ENCODE measurements at places on chromosomes 4 and X.

DNA sequence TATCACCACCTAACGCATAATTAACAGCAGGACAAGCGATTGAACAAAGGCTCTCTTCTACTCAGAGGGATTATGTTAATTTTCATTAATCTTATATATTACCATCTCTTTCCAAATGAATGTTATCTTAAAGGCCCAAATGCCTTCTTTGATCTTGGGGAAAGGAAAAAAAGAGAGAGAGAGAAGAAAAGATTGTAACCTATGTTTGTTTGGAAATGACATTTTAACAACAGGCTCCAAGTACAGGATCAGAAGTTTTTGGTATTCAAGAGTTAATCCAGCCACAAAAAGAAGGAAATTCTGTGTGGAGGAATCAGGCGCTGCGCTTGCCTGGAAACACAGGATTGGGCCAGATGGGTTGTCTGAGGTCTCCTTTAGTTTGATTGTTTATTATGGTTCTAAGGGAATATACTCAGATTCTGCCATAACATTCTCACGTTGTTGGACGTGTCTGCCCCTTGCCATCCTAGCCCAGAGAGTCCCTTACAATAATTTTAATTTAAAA, 100.7 kb upstream of the STX18 start:
- no peak for DNase-seq

DNA sequence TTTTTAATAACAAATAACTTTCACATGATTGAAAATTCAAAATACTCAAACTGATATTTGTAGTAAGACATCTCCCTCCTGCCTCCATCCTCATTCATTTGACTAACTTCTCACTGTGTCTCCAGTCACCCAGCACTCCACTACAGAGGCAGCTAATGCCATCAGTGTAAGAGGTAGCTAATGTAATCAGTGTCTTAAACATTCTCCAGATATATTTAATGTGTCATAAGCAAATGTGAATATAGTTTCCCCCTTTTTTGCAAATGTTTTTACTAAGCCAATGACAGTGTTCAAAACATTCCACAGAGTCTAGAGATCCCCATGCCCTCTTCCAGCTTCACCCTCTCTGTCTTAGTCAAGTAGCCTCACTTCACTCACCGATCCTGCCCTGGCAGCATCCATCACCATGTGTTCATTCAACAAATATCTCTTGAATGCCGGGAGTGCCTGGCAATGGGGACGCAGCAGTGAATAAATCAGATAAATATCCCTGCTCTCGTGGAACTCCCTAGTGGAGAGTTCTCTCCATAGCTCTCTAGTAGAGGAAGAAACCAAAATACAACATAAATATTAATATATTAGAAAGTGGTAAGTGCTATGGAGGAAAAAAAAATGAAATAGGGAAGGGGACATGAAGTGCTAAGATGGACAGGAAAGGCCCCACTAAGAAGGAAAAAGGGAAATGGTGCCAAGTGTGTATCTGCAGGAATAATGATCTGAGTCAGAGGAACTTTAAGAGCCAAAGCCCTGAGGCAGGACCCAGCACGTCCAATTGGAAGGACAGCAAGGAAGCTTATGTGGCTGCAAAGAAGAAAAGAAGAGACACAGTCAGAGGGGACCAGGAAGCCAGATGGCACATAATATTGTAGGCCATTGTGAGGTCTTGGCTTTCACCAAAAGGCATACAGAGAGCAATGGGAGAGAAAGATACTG, 18.7 kb downstream of the SCFD2 start:
- DNase-seq: no peak

DNA sequence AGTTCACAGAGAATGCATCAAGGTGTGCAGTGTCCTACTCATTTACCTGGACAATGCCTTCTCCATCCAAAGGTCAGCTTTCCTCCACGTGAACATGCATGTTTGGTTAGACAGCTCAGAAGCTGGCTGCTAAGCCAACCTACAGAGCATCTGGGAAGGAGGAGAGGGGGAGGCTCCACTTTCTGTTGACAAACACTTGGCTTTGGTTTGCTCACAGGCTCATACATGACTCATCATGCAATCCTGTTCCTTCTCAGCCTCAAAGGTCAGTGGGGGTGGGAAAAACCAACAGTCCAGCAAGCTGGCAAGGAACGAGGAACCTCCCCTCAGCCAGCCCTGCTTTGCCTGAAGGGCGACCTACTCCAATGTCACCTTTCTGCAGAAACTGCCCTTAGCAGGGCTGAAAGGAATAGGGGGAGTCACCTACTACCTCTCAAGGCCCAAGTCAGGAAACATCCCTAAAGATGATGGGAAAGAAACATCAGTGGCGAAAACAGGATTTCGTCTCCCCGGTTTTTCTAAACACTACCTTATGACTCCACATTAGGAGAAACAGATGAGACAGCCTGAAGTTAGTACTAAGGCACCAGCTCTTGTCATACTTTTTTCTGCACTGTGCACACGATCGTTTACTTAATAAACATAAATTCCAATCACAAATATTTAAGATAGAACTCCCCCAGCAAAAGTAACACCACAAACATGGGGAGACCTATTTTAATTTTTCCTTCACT, 37.9 kb downstream of the RELL1 start:
- DNase-seq: no peak

DNA sequence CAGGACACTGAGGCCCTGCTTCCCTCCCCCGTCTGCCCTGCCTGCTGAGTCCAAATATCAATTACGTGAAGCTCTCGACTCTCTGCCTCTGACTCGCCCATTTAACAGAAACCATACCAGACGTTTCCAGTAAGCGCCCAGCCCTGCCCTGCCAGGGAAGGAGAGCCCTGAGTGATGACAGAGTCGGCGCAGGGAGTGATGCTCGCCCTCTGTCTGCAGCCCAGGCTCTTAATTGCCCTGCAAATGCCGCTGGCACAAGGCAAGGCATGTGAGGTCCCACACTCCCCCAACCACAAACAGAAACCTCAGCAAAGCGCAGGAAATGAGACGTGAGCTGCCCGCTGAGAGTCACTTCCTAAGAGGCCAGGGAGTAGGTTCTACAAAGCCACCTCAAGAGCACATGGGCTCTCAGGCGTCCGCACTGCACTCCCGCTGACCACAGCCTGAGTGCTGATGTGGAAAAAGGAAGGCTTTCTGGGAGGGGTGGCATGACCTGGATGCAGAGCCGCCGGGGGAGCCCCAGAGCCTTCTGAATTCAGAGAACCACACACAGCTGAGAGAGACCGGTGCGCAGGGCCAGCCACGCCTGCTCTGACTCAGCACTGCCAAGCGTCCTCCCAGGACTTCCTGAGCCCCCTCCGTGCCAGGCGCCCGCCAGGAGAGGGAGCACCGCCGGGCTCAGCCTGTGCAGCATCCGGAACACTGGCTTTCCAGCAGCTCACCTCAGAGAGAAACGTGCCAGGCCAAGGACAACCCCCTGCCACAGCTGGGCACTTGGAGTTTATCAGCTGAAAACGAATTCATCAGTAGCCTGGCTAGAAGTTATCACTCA, 5.3 kb downstream of the ZFYVE28 start:
- DNase-seq: peak; percentile 42

DNA sequence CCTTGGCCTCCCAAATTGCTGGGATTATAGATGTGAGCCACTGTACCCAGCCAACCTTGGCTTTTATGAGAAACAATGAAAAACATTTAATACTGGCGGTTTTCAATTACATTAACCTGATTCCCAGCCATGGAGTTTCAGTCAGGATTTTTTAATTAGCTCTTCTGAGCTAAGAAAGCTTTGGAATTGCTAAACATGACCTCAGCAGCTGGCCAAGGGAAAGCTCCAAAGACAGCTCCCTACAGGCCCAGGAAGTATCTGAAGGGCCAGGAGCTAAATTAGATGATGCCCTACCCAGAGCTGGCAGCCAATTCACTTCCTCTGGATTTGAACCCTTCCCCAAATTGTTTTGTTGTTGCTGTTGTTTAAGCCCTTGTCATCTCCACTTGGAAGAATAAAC, 26.5 kb upstream of the FUNDC1 start:
- DNase-seq: no peak

DNA sequence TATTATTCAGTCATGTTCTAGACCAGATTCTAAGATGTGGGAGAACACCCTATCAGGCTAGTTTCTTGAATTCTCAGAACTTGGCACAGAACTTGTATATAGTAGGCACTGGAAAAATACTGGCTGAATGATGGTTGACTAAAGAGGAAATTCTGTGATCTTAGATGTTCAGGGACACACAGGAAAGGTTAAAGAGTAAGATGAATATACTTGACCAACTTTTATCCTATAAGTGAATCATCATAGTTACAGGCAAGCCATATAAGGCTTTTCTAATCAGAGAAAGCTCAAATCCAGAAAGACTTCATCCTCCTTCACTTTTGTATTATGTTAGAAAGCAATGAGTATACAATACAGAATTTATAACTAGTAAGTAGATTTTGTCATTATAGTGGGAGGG, 53.8 kb downstream of the SEPTIN11 start:
- no peak for DNase-seq

DNA sequence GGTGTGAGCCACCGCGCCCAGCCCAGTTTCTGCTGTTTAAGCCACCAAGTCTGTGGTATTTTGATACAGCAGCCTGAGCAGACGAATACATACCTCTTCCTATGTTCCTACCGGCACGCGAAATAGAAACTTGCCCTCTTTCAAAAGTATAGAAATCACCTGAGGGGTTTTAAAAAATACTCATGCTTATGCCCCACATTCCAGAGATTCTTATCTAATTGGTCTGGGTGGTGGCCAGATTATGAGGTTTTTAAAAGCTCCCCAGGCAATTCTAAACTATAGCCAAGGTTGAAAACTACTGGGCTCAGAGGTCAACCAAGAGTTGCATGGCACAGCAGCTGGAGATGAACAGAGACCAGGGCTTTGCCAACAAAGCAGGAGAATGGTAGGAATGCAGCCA, 24.9 kb upstream of the HUWE1 start:
- DNase-seq: no peak

- DNase-seq: peak; percentile 63
Observed at GRCh38 chr4:83074086-83074704, 39.2 kb downstream of the COPS4 start.

DNA sequence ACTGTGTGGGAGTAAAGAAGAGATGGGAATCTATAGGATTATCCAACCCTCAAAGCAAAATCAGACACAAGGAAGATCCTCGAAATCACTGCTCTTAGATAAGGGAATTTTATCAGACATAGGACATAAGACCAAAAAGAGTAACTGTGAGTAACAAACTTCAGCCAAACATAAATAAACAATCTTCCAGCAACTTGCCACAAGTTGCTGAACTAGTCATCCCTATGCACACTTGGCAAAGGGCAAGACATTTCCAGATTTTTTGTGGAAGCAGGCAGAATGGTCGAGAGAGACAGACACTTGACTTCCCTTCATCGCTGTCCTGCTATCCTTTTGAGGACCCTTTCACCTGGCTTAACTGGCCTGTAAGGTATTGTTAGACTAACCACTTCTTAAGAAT, 89.6 kb downstream of the KCNIP4 start:
- no peak for DNase-seq

- DNase-seq: peak; percentile 40
Observed at GRCh38 chr4:176377780-176378179, 58.0 kb downstream of the SPCS3 start.

GRCh38 chrX:109826954-109827708, 94.1 kb upstream of the ACSL4 start:
- DNase-seq: no peak

DNA sequence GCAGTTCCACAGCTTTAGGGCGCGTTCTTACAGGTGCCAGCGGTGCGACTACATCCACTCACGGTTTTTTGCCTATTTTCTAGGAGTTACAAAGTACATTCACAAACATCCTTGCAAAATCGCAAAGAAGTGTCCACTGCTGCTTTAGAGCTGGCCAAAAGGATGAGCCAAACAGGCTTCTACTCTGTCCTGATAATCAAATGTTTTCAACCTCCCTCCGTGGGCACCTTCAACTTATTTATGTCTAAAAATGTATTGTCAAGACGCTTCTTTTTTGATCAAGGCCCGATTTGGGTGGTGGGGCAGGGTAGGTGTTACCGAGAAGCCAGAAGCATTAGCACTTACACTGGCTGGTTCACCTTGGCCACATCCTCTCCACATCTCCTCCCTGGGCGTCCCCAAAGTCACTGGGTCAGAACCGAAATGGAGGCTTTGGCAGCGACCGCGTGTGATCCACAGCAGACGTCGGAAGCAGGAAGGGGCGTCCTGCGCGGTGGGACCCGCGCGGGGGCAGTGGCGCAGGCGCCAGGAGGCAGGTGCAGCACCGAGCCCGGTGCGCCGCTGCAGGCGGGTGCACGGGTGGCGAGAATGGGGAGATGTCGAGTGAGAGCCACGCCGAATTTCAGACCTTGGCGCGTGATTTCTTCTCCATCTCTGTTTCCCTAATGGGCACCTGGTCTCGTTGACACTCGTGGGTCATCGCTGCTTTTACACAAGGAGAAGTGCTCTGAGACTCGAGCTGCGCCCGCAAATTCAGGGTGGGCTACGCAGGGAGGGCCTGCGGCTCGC, 16.9 kb downstream of the NKX3-2 start:
- no peak for DNase-seq

DNA sequence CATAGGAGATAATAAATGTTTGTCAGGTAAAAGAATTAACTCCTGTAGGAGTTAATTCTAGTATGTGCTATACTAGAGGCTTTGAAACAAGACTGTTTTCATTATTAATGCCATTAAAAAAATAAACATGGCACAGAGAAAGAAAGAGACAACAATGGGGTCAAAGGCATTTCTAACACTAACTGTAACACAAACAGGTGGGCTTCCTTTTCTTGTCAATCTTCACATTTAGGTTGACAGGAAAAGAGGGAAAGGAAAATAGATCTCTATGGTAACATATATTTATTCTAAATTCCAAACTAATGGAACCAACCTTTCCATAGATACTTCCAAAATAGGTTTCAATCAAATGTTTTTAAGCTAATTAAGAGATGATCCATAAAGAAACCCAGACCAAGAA, 9.8 kb downstream of the ANKRD17 start:
- DNase-seq: no peak

DNA sequence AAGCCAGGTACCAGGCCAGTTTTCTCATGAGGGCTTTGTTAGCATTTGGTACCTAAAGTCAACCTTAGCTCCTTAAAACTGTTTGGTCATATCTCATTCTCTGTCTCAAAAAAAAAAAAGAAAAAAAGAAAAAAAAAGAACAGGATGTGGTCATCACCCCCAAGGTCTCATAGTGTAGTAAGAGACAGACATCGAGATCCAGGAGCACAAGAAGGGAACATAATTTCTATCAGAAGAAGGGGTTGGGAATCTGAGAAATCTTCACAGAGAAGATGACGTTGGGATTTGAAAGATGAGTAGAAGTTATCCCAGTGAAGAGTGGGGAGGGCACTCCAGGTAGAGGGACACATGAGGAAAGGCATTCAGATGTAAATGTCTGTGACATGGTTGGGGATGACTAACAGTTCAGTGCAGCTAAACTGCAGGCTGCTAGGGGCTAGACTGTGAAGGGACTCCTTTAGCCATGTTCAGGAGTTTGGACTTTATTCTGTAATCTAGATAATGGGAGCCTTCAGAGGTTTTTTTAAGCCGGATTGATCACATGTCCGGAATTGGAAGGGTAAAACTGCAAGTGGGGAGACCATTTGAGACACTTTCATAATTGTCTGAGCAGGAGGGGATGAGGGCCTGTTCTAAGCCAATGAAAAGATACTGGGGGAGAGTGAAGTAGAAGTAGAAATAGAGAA, 26.9 kb upstream of the GJB1 start:
- DNase-seq: no peak
